ENCODE measurements at places on chromosomes 16 and 17.
A peak's percentile ranks its signal among the peaks of the same experiment; 100 is the strongest.

- peak; percentile 30 for DNase-seq
These were observed 6.0 kb upstream of the AQP8 start for GRCh38 chr16:25210758-25211157.

DNA sequence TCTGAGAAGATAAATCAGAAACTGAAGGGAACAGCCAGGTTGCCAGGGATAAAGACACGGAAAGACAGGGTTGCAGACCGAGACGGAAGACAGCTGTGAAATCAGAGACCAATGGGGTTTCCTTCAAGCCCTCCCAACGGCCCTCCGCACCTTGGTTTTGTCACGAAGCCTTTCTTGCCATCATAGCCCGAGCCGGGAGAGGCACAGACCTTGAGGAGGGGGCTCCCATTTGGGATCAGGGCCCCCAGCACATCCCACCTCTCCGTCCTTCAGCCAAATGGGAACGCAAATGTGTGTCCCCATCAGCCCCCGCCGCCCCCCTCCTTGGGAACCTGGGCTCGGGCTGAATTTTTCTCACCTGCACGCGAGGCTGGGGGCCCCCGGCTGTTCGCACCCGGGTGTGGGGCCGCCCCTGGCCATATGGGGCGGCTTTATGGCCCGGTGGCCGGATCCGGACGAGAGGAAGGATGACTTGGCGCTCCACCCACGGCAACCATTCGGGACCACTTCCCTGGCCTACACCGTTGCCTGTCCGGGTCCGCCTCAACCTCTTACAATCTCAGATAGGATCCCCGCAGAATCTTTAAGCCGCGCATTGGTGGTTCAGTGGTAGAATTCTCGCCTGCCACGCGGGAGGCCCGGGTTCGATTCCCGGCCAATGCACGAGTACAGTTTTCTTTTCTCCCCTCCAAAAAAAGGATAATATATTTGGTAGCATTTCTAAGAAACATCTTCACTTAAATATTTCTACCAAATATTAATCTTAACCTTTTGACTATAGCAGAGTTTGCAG lies 1.4 kb upstream of the HES7 start:
- DNase-seq: peak; percentile 74

DNA sequence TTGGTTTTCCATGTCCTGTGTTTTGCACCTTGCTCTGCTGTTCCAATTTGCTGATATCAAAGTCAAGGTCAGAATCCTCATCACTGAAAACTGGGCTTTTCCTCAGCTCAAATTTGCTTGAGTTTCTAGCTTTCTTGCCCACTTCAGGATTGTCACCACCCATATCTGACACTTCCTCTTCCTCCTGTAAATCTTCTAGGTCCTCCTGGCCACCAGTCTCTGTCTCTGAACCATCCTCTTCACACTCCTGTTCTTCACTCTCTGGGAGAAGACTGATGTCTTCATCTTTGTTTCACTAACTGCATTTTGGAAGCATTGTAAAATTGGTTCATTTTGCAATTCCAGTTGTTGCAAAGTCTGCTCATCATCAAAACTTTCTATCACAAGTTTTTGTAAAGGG lies 63.4 kb upstream of the RBL2 start:
- no peak for DNase-seq

DNA sequence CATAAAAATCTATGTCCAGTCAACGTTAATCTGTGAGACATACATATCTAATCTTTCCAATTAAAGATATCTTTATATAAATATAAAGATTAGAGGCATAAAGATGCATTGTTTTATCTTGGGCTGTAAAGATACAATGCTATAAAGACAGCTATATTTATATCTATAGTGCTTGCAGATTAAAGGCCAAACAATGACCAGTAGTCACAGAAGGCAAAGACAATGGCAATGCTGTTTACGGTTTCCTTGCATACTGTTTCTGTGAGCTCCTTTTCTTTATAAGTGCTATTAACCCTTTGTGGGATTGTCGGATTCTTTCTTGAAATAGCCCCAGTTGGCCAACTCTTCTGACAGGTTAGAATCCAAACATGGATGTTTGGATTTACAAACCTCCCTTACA lies 85.5 kb upstream of the SALL1 start:
- DNase-seq: no peak

- no peak for DNase-seq
These were observed 39.7 kb upstream of the PVALEF start for GRCh38 chr17:81125573-81126081.

- no peak for DNase-seq
These were observed 68.2 kb downstream of the KATNIP start for GRCh38 chr16:27618165-27618564.

DNA sequence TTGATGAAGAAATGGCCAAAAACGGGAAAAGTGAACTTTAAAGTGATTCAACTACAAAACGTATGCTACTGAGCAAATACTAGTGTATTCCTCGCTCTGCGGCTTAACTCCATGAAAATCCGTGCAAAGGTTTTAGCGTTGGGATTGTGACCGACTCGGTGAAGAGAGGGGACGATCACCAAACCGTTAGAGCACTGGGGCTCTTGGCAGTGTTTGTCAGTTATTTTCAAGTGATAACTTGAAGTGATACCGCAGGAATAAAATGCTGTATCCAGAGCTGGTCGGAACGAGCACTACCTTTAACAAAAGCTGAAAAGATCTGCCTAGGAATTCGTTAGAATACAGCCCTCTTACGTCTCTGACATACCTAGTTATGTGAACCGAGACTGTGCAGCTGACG lies 773 bp upstream of the PPM1D start:
- DNase-seq: no peak

GRCh38 chr16:57563487-57563750 lies 21.0 kb downstream of the ADGRG5 start:
- DNase-seq: no peak

- peak; percentile 61 for DNase-seq
These were observed 47.8 kb upstream of the BCO1 start for GRCh38 chr16:81190667-81191066.

DNA sequence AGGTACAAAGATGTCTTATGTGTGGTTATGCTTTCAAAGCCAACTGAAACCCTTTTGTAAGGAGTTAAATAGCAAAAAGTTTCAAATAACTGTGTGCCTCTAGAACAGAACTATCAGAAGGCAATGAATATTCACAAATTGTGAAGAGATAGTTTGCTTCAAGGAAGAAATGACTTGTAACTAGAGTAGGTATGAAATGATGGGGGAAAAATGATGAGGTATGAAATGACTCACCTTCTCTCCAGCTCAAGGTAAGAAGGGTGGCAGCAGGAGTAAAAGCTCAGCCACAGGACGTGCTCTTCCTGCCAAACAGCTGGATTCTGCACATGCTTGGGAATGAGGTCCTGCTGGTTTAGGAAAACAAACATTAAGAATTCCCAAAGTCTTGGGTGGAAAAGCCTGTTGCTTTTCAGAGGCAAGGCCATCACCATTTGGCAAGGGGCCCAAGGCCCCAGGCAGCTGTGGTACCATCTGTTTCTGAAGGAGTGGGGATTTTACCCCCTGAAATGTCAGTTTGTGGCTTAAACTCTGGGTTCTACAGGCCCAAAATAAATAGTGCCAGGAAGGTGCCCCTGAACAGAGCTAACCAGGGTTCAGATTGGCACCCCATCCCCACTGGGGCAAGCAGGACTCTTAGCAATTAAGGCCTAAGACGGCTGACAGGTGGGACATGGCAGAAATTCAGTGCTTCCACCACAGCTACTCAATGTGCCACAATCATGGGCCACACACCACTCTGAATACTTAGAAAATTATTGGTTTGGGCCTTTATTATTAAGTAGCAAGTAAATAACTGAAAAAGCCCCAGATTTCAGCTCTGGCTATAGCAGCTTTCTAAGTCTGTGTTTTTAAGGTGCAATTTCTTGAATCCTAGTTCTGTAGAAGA lies 13.3 kb downstream of the HERPUD1 start:
- DNase-seq: peak; percentile 34

GRCh38 chr17:59513934-59514841 lies 51.2 kb upstream of the DHX40 start:
- peak; percentile 26 for DNase-seq

GRCh38 chr16:9836118-9836736 lies 346.0 kb downstream of the GRIN2A start:
- DNase-seq: peak; percentile 50

- DNase-seq: peak; percentile 27
These were observed 1503.7 kb downstream of the CDH11 start for GRCh38 chr16:63617990-63618763.

- no peak for DNase-seq
These were observed 1483.0 kb downstream of the CDH8 start for GRCh38 chr16:60553090-60553757.

GRCh38 chr17:75011401-75012095 lies 922 bp upstream of the MRPL58 start:
- DNase-seq: peak; percentile 69

GRCh38 chr17:63838631-63839171 lies 3.8 kb downstream of the SMARCD2 start:
- no peak for DNase-seq

All from fibroblast of skin of back (primary cell).